MCF 10A (cell line): ENCODE measurements at places on chromosomes 6 and 20.

DNA sequence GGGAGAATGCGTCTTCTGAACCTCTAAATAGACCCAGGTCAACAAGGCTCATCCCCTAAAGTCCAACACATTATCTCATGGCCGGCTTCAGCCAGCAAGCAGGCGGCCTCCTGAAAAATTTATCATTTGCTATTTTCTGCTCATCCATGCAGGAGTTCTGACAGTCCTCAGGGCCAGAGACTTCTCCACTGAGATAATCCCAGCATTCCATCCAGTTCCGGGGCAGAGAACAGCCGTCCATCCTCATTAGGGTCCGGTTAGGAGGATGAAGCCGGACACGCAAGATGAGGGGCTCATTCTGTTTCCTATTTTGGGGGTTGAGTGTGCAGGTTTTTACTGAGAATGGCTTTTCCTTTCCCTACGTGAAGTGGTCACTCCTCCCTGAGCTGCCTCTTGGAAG, 258.1 kb downstream of the PREX1 start:
- no peak for DNase-seq

- no peak for DNase-seq
Measured at GRCh38 chr20:3652221-3652620, 11.0 kb downstream of the GFRA4 start.

- no peak for DNase-seq
Measured at GRCh38 chr6:140729521-140729920, 1355.1 kb upstream of the CITED2 start.

- no peak for DNase-seq
Measured at GRCh38 chr6:136337606-136338005, 48.0 kb upstream of the BCLAF1 start.

- no peak for DNase-seq
Measured at GRCh38 chr6:154167126-154167525, 128.1 kb downstream of the OPRM1 start.

GRCh38 chr20:18908109-18908508, 94.5 kb downstream of the SCP2D1 start:
- DNase-seq: no peak
